Chondrocyte (in vitro differentiated cells): ENCODE measurements at places on chromosomes 6 and 20. TPM values are rescaled to one million over a fixed set of nuclear protein-coding genes. Genes with fewer than 3 reads are reported as not detected.

DNA sequence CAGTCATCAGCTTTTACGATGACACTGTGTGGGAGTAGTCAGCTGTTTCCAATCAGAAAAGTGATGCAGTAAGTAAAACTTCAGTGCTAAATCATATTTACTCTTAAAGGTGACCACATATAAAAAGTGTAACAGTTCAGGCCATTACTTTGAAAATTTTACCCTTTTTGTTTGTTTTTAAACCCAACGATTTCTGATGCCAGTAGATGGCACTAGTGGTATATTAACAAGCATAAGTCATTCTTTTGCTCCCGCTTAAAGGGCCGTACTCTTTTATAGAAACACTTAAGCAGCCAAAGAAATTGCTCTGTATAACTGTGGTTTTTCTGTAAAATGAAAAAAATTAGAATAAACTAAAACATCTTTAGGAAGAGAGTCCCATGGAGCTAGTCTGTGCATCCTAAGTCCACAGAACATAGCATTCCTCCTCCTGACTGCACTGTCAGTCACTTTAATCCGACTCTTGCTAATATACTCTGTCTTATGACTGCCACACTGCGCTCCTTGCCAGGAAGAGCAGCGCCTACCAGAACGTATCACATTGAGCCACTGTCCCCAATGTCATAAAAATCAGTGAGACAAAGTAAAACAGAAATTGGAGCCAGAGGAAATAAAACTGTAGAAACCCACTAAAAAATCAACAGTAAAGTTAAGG, 25.0 kb downstream of the HEBP2 start:
- DNase-seq: no peak

The ACSS1 gene
- total RNA-seq: 1.5 to 5.5 TPM (median 5.5 TPM) in 3 replicates

DNA sequence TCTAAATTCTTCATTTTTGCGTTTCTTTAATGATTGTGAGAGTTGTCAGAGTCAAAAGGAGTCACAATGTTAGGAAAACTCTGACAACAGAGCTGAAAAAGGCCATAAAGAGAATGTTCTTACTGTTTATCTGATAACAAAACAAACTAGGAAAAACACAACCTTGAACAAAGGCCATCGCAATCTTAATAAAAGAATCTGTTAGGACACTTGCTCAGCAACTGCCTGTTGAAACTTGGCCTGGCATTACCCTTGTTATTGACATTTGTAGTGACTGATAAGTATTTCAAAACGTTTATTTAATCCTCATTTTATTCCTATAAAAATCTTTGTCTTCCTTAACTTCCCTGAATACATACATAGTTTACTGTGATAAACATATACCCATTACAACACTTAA, 15.7 kb downstream of the GSTA1 start:
- no peak for DNase-seq

The DZANK1 gene
- 1.5 to 1.9 TPM (median 1.5 TPM) in 3 replicates for total RNA-seq

GRCh38 chr6:132598473-132598872, 8.9 kb upstream of the TAAR5 start:
- DNase-seq: no peak

The C6orf15 gene
- 0.37 TPM in 1 of 3 replicates, not detected in the others for total RNA-seq

GRCh38 chr6:68875403-68875802, 240.3 kb downstream of the ADGRB3 start:
- DNase-seq: no peak

DNA sequence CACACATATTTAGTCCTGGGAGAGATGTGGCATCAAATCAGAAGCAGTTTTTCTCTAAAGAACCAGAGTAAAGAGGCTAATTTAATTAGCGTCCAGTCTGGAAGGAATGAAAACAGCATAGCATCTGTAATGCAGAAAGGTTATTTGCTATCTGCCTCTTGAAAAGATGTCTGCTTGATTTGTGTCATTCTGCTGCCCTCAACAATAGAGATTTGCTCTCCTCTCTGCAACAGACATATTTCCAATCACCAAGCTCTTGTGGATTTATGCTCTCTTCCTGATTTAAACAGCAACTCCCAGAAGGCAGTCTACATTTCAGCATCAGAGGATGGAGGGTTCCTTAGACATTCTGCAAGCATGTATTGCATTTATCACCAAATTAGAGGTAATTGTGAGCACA, 53.5 kb upstream of the AKAP12 start:
- DNase-seq: no peak

- DNase-seq: no peak
Observed at GRCh38 chr20:59087829-59088433, 45.3 kb upstream of the PRELID3B start.

The TOMM34 gene
- total RNA-seq: 16.2 to 18.8 TPM (median 16.4 TPM) in 3 replicates
